Dermis microvascular lymphatic vessel endothelial cell (primary cell): ENCODE measurements at places on chromosomes 5 and 9. TPM values are rescaled to one million over a fixed set of nuclear protein-coding genes. Genes with fewer than 3 reads are reported as not detected.

Gene GABRA6
- total RNA-seq = not detected in 2 replicates

Gene TAF11L10
- total RNA-seq = not detected in 2 replicates

Gene DIPK1B
- 70.8 and 93.8 TPM in 2 replicates for total RNA-seq

Gene SPINK7
- total RNA-seq = not detected in 2 replicates

Gene MYMK
- not detected in 2 replicates for total RNA-seq

Gene ANKRD18A
- not detected in 2 replicates for total RNA-seq

Gene INSL4
- not detected in 2 replicates for total RNA-seq

Gene SLC34A3
- total RNA-seq = not detected in 2 replicates

Gene CCDC192
- total RNA-seq = not detected in 2 replicates

Gene RGS7BP
- 0.13 TPM in 2 replicates for total RNA-seq

Gene FAM151B
- 1.9 and 2.3 TPM in 2 replicates for total RNA-seq

Gene ARSI
- total RNA-seq = under 0.01 TPM in 1 of 2 replicates, not detected in the other

Gene DNAH5
- total RNA-seq = 0.13 TPM in 2 replicates

Gene PROB1
- total RNA-seq = 3.1 and 5.1 TPM in 2 replicates

Gene ADAMTS16
- total RNA-seq = under 0.01 TPM in 1 of 2 replicates, not detected in the other

Gene LCN15
- total RNA-seq = 0.13 TPM in 1 of 2 replicates, not detected in the other

Gene PHF24
- under 0.01 TPM in 1 of 2 replicates, not detected in the other for total RNA-seq

Gene SPINK5
- total RNA-seq = 0.13 TPM in 1 of 2 replicates, not detected in the other

Gene ZNF367
- 4.2 and 6.3 TPM in 2 replicates for total RNA-seq

Gene ACTBL2
- not detected in 2 replicates for total RNA-seq

Gene OR1Q1
- not detected in 2 replicates for total RNA-seq

Gene TTC39B
- 1.3 and 2.0 TPM in 2 replicates for total RNA-seq

Gene IL5
- not detected in 2 replicates for total RNA-seq

Gene OR2Y1
- total RNA-seq = not detected in 2 replicates

Gene ADAMTS2
- total RNA-seq = 0.38 TPM in 1 of 2 replicates, not detected in the other

Gene NDUFS6
- total RNA-seq = 28.9 and 36.8 TPM in 2 replicates

Gene NR2F1-AS1
- 17.5 and 26.9 TPM in 2 replicates for total RNA-seq

Gene OR1J2
- total RNA-seq = not detected in 2 replicates

Gene PPP3R2
- not detected in 2 replicates for total RNA-seq

Gene ZNF618
- 6.8 and 10.5 TPM in 2 replicates for total RNA-seq

Gene SV2C
- under 0.01 TPM in 1 of 2 replicates, not detected in the other for total RNA-seq

Gene HMGCR
- total RNA-seq = 62.6 and 87.3 TPM in 2 replicates

Gene CARTPT
- total RNA-seq = not detected in 2 replicates

Gene PHYHD1
- 0.26 TPM in 1 of 2 replicates, not detected in the other for total RNA-seq

Gene RASEF
- under 0.01 TPM in 2 replicates for total RNA-seq

Gene SPATA31C1
- not detected in 2 replicates for total RNA-seq

Gene ARHGEF39
- 0.51 and 1.0 TPM in 2 replicates for total RNA-seq

Gene ZBED3
- total RNA-seq = 1.0 and 1.6 TPM in 2 replicates

Gene ANKRD33B
- total RNA-seq = 2.1 TPM in 2 replicates

Gene CDKN2A
- total RNA-seq = 4.2 and 6.3 TPM in 2 replicates

Gene PRRT1B
- not detected in 2 replicates for total RNA-seq

Gene GADD45G
- total RNA-seq = under 0.01 and 0.13 TPM in 2 replicates
